ENCODE measurements at places on chromosomes 16 and 17.

DNA sequence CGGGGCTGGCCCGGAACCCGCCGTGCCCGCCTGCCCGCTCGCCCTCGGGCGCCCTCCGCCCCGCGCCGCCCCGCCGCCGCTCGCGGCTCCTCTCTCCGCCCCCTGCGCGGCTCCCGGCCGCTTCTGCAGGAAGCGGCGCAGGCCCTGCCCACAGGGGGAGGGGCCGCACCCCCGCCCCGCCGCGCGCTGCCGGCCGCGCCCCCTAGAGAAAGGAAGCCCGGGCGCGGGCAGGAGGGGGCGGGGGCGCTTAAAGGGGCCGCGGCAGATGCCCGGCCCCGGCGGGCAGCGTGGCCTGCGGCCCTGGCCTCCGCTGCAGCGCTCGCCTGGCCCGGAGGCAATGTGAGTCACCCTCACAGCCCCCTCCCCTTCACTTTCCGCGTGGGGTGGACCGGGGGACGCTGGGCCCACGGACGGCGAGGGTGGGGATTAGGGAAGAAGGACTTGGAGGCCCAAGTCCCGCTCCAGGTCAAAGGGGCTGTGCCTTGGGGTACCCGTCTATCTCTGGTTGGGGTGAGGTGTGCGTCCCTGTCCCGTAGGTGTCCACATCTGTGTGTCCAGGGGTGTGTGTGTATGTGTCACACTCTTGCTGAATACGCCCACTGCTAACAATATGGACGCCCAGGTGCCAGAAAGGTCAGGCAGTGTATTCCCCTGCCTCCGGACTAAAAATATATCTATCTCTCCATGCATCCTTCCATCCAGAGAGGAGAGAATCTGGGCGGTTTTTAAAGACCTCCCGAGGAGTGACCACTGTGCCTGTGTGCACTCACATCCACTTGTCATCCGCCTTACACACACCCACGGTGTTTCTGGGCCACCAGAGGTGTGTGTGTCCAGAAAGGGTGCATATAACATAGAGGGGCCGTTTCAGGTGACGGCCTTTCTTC, at the start of gene GIT1:
Gene GIT1 (minus strand): TSS at position 125 of the 887 bp plus-strand sequence. CDS start 270 bp downstream, outside the sequence.
- peak; percentile 57 for DNase-seq

- no peak for DNase-seq
Observed at GRCh38 chr17:43573579-43574321, 27.6 kb upstream of the ETV4 start.

GRCh38 chr16:51497541-51498211, 346.6 kb upstream of the SALL1 start:
- DNase-seq, result no peak

GRCh38 chr17:39903158-39903884, 15.1 kb downstream of the GSDMB start:
- no peak for DNase-seq

DNA sequence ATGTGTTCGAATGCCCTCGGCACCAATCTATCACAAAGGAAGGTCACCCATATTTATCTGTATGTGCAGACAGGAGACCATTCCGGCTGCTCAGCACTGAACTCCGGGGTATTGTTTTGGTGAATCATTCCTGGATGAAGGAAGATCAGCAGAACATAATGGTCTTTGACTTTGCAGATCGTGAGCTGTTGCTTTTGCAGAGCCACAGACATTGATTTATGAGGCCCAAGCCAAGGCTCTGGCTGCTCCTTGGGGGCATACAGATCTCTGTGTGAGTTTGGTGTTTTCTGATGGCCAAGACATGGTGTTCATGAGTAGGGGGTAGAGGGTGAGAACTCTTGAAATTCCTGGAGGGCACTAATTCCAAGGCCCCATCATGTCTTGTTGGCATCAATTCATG, 458.8 kb upstream of the HSBP1 start:
- DNase-seq, result no peak

- no peak for DNase-seq
Observed at GRCh38 chr17:21129023-21129681, 2.4 kb downstream of the DHRS7B start.

DNA sequence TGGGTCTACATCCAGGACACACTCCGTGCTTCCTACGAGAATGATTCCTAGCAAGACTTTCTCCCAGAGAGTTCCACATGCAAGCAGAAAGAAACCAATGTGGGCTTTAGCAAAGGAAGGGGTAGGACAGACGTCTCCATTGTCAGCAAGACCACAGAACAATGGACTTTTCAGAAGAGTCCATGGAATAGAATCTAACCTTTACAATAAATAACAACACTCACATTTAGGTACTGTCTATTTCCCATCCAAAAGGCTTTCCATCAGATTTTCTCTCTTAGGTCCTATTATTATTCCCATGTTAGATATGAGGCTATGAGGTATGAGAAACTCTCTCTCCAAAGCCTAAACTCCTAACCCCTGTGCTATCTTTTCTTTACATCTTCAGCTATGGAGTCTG, 360.9 kb downstream of the GRIN2A start:
- DNase-seq, result no peak

GRCh38 chr17:68387435-68388218, 69.7 kb downstream of the WIPI1 start:
- no peak for DNase-seq

- no peak for DNase-seq
Observed at GRCh38 chr17:41532947-41533570, 5.0 kb upstream of the KRT19 start.

GRCh38 chr16:50151322-50151721, 1.8 kb upstream of the TENT4B start:
- no peak for DNase-seq

GRCh38 chr16:57621521-57622271, 6.7 kb upstream of the ADGRG1 start:
- no peak for DNase-seq

- no peak for DNase-seq
Observed at GRCh38 chr16:27728691-27729090, 178.7 kb downstream of the KATNIP start.

- no peak for DNase-seq
Observed at GRCh38 chr16:74186561-74186971, 110.0 kb upstream of the PSMD7 start.

GRCh38 chr17:13437966-13438779, 163.6 kb downstream of the HS3ST3A1 start:
- no peak for DNase-seq

GRCh38 chr17:9286434-9286833, 265.1 kb downstream of the NTN1 start:
- DNase-seq, result no peak

GRCh38 chr16:84844049-84844350, 24.2 kb downstream of the CRISPLD2 start:
- DNase-seq, result no peak

GRCh38 chr17:67378454-67379250, 1.6 kb downstream of the PITPNC1 start:
- DNase-seq, result peak; percentile 38

GRCh38 chr17:43183921-43184320, 12.9 kb downstream of the NBR1 start:
- no peak for DNase-seq

DNA sequence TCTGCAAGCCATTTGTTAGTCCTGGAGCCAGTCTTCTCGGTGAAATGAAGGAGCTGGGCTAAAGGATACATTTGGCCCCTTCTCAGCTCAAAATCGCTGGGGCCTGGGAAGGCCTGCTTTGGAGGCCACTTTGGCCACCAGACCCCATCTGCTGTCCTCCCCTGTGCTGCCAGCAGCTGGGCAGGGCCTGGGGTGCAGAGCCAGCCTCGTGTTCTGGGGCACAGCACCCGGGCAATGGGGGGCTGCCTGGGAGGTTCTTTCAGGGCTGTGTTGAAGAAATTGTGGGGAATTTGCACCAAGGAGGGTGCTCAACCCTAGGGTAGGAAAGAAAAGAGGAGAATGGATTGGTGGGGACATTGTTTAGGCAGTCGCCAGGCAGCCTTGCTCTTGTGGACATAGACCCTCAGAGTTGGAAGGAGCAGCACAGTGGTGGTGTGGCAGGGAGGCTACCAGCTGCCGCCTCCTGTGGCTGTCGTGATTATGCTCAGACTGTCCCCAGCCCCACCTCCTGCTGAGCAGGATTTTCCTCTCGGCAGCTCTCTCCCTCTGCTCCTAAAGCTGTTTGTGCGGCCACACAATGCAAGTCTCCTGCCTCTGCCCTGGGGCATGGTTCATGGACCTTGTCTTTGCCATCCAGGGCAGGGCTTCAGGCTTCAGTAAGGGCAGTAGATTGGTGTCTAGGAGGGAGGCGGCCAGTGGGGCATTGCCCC, 174.8 kb downstream of the NTN1 start:
- DNase-seq, result no peak

GRCh38 chr17:8649157-8650118, 18.9 kb upstream of the MYH10 start:
- DNase-seq, result no peak

GRCh38 chr17:2385240-2386210, 15.3 kb downstream of the MNT start:
- no peak for DNase-seq

Data from NCI-H1048 (cell line).